ENCODE measurements at places on chromosomes 3 and 15.
A peak's percentile ranks its signal among the peaks of the same experiment; 100 is the strongest.

DNA sequence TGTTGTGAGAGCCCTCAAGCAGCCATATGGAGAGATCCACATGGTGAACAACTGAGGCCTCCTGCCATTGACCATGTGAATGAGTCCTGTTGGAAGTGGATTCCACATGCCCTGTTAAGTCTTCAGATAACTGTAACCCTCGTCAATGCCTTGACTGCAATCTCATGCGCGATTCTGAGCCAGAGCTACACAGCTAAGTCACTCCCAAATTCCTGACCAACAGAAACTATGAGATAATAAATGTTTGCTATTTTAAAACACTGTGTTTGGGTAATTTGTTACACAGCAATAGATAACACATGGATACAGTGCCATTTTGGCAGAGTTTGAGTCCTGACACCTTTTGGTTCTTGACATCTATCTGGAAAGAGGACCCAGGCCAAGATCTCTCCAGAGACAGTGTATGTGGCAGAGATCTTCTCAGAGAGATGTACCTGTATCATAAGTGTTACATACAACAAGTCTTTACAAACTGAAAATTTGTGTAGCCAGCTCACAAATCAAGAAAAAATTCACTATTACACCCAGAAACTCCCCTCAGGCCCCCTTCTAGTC is 34.5 kb upstream of the BNC1 start:
- DNase-seq = no peak

GRCh38 chr15:94666553-94666952 is 435.2 kb downstream of the MCTP2 start:
- DNase-seq = no peak

DNA sequence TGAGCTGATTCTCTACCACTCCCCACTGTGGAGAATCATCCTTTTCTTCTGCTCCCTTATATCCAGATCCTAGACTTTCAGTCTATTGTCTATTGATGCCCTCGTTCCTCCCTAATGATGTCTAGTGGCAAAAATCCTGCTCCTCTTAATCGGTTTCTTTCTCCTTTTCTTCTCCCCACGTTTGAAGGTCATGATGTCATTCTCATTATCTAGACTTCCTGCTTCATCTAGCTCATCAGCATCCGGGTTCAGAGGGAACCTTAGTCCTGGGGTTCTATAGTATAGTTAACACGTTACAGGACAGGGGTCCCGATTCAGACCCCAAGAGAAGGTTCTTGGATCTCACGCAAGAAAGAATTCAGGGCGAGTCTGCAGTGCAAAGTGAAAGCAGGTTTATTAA is 14.9 kb upstream of the ALDH1A2 start:
- DNase-seq = no peak

DNA sequence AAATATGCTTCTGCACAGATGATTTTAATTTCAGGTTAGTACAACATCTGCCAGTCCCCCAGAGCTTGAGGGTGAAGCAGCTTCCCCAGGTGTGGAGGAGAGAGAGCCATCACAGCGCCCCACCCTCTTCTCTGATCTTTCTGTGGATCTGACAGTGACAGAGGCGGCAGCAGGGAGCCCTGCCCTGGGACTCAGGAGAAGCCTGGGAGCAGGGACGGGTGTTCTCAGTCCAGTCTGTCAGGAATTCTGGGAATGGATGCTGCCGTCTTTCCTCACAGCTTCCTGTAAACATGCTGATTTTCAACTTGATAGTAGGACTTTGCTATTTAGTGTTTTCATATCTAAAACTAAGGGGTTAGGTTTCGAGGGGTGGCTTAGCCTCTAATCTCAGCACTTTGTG is 11.4 kb upstream of the RAB8B start:
- DNase-seq = no peak

DNA sequence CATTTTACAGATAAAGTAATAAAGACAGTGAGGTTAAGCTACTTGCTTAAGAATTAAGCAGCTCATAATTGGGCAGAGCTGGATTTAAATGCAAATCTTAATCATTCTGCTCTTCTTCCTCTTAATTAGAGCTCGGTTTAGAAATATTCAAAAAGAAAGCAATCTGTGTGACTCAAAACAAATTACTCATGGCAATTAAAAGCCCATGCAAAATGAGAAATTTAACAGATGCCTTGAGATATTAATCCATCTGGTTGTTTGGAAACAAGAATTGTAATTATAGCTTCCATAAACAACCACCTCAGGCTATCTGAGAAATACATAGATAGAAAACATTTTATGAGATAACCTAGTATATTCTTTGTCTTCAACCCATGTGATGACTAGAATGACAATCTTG is 44.2 kb upstream of the DCBLD2 start:
- DNase-seq = no peak

DNA sequence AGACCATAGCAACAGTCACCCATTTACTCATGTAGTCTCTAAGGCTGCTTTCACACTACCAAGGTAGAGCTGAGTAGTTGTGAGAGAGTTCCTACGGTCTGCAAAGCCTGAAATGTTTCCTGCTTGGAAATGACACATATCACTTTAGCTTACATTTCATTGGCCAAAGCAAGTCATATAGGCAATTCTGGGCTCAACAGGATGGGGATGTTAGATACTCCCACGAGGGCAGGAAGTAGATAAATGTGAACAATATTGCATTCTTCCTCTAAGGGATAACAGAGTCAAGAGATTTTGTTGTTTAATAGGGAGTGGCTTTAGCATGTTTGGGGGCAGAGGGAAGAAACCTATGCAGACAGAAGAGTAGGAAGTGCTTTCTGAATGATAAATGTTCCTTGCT is 355.6 kb upstream of the THRB start:
- no peak for DNase-seq

DNA sequence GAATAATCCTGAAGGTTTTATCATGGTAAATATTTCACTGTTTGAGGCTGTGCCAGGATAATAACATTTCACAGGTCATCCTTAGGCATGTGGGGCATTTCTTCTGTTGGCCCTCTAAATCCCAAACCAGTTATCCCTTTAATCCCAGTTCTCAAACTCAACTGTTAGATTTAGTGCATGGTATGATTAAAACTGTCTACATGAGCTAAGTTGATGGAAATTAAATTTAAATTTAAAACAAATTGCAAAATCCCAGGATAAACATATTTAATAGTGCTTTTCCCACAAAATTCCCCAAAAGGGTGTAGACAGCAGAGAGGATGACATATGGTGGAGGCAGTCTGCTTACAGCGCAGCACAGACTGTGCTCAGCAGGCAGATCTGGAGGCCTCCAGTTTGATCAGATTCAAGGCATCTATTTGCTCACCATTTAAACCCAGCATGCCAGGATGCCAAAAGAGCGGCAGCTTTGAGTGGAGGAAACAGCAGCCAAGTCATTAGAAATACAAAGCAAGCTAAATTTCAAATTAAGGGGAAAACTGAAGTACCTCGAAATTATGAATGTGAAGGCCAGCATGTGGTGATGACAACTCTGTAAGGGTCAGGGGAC is 325.8 kb downstream of the KCNH8 start:
- DNase-seq = no peak

GRCh38 chr3:48894516-48894915 is 4.2 kb downstream of the SLC25A20 start:
- no peak for DNase-seq

GRCh38 chr3:127482216-127483004 is 108.1 kb downstream of the TPRA1 start:
- no peak for DNase-seq

DNA sequence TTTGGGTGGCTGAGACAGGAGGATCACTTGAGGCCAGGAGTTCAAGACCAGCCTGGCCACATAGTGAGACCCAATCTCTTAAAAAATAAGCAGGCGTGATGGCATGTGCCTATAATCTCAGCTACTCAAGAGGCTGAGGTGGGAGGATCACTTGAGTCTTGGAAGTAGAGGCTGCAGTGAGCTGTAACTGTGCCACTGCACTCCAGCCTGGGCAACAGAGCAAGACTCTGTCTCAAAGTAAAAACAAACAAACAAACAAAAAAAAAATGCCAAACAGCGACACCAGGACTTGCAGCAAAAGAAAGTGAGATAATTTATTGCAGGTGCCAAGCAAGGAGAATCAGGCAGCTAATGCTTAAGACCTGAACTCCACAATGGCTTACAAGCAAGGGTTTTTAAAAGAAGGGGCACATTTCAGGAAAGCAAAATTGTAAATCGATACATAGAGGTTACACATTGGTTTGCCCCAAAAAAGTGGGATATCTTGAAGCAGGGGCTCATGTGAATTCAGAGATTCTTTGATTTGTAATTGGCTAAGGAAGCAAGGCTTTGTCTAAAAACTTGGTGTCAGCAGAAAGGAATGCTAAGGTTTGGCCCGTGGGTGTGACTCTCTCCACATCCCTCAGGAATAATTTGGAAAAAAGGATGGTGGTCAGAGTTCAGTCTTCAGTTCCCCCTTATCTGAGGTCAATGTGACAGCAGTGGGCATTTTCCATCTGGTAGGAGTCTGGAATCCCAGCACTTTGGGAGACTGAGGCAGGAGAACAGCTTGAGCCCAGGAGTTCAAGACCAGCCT is 5.2 kb upstream of the MPI start:
- no peak for DNase-seq

DNA sequence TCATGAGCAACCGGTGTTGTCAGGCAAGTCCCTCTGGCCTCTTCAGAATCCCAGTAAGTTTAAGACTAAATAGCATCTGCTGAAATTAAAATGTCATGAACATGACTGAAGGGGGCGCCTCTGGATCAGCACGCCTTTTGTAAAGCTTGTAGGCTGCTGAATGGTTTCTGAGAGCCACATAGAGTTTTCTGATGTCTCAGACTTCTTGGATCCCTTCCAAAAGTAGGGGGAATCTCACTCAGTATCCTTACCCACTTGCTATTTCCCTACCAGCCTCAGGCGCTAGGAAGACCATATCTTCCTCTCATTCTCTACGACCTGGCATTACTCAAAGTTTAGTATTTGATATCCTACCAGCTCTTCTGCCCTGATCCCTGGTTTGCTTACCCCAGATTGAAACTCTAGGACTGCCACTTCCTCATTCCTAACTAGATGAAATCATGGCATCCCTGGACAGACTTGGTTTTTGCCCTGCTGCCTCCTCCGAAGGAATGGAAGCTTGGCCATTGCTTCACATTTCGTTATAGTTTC is 62.7 kb upstream of the CD47 start:
- DNase-seq = peak; percentile 34

DNA sequence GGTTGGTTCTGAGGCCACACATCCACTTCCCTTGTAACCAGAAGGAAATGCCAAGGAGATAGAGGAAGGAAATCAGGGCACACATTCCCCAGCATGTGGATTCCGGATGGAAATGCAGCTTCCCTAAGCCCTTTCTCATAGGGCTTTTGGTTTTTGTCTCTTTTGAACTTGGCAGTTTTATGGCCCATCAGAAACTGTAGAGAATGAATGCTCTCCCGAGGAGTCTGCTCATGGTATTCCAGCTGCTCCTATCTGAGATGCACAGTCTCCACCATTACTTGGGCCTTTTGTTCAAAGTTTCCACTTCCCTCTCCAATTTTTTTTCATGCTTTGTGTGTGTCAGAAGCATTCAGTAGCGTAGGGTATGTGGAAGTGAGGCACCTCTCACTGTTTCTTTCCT is 21.2 kb downstream of the XYLB start:
- no peak for DNase-seq

DNA sequence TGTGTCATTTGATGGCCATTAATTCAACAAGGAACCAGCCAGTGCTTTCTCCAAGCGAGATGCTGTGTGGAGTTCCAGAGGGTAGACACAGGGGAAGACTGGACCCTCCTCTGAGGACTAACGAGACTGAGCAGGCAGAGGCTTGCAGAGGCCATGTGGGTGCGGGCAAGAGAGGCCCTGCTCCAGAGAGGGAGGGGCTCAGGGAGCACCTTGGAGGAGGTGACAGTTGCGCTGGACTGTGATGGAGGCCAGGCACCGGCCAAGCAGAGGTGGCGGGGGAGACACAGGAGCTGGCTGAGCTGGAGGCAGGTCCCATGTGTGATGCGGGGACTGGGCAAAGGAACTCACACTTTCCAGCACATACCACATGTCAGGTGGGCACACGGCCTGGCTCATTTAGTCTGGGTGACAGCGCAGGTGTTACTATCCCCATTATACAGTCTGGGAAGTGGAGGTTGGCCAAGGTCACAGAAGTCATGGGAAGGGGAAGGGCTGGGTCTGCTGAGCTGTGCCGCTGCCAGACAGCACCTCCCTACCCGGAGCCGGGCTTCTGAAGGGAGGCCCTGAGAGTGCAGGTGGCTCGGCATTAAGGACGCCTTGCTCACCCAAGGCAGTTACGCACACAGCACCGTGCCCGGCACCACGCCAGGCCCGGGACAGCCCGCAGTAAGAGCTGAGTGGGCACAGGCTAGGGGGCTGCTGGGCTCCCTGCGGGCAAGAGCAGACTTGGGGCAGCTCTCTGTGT is 3.7 kb downstream of the MELTF start:
- DNase-seq = no peak

- no peak for DNase-seq
Observed at GRCh38 chr3:146152834-146153233, 8.2 kb downstream of the PLOD2 start.

DNA sequence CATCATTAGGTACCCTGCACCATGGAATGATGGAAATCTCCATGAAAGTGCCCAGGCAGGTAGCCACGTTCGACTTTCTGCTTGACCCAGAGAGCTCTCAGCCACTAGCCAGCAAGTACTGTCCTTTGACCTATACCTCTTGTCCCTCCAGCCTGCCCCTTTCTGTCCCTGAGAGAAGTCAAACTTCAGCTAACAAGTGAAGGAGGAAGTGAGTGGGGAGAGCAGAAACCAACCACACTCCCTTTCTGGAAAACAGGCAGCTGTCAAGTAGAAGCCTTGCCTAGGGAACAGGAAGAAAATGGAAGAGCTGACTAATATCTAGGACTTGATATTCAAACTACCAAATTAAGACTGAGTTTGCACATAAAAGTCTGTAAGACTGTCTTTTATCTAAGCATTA is 30.3 kb upstream of the FSTL1 start:
- no peak for DNase-seq

GRCh38 chr3:100891033-100891432 is 102.2 kb downstream of the ABI3BP start:
- no peak for DNase-seq

GRCh38 chr3:193119926-193120325 is 121.1 kb upstream of the PLAAT1 start:
- DNase-seq = no peak

DNA sequence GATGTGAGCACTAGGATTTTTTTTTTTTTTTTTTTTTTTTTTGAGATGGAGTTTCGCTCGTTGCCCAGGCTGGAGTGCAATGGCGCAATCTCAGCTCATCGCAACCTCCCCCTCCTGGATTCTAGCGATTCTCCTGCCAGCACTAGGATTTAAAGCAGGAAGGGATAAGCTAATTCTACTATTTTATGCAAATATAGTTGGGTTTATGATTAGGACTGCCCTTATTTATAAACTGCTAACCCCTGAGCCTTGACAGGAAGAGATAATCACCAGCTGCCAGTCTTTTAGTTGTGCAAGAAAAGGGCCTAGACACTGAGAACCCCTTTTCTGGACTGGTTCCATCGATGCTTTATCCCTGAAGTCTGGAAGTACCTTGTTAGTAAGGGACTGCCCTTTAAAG is 36.7 kb downstream of the IFT57 start:
- no peak for DNase-seq

DNA sequence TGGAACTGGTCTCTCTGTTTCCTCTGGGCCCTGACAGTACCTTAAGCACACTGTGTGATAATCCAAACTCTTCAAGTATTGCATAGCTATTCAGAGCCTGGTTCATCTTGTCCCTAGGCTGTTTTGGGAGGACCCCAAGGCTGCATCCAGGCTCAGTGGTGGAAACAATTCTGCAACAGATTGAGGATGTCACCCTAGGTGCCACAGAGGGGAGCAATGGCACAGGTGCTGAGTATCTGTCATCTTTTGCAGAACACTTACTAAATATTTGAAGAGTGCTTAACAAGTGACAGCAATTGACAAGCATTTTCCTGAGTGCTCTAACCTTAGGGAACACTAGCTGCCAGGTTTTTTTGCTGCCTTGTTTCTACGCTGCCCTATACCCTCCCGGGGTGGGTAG is 27.8 kb downstream of the STARD5 start:
- no peak for DNase-seq

All from CD4-positive, alpha-beta T cell treated with Interleukin-6 at 100 ng/mL for 8 hours (primary cell).